ENCODE measurements at places on chromosomes 3 and 15. TPM values are rescaled to one million over a fixed set of nuclear protein-coding genes. Genes with fewer than 3 reads are reported as not detected.
A peak's percentile ranks its signal among the peaks of the same experiment; 100 is the strongest.

The IL17RB gene
- total RNA-seq: 37.5 TPM

GRCh38 chr15:77025083-77025901, 30.4 kb downstream of the PSTPIP1 start:
- DNase-seq: peak; percentile 44

The ZNF860 gene
- 10.7 TPM for total RNA-seq

GRCh38 chr3:71684757-71685386, 40.3 kb downstream of the EIF4E3 start:
- no peak for DNase-seq

DNA sequence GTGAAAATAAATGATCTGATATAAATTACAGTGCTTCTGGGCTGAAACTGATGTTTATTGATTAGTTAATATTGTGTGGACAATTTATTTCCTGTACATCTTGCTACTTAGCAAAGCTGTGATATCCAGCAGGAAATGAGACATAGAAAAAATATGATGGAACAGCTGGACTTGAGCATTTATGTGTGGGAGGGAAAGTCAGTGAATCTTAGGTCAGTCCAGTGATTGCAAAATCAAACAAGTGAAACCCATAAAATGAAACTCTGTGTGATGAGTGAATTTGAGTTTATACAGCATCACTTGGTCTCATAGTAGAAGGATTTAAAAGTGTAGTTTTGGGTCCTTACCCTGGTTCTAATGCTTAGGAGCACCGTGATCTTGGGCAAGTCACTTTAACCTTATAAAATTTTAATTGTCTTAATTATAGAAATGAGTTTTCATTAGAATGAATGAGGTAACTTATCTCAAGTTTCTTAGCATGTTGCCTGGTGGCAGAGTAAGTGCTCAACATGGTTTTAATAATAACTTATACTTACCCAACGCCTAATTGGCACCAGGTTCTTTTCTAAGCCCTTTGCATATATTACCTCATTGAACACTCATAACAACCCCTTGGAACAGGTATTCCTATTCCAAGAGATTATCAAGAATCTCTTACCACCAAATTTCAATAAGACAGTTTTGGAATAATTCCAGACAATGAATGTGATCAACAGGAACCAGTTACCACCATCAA, 194.6 kb downstream of the ADAMTSL3 start:
- DNase-seq: no peak

- DNase-seq: no peak
Observed at GRCh38 chr15:58260205-58260724, 122.1 kb downstream of the AQP9 start.

GRCh38 chr3:187748050-187748481, 2.8 kb upstream of the BCL6 start:
- peak; percentile 93 for DNase-seq

The KY gene
- total RNA-seq: not detected

DNA sequence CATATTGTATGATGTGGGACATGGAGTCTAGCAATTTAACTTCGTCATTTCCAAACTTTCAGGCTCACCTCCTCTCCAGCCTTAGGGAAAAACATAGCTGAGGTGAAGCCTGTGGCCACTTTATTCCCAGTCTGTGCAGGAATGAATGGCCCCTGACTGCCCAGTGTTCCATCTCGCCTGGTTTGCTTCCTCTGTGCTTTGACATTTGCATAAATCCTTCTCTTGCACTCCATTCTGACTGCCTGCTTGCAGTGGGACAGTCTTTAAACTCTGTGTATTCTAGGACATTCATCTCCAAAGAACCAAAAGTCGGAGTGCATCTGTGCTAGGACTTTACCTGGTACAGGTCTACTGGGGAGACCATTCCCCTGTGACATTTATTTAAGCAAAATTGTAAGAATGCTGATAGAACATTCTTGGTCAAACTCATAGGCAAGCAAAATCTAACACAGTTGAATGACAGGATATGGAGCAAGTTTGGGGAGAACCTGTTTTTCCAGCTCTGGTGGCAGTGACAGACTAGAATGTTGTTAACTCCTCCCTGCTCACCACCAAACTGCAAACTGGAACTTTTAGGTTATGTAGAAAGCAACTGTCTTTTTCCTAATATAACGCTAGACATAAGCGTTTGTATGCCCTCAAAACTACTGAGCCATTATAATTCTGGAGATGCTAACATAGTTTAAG, 22.1 kb downstream of the TMED3 start:
- no peak for DNase-seq

The LYZL4 gene
- total RNA-seq: not detected

DNA sequence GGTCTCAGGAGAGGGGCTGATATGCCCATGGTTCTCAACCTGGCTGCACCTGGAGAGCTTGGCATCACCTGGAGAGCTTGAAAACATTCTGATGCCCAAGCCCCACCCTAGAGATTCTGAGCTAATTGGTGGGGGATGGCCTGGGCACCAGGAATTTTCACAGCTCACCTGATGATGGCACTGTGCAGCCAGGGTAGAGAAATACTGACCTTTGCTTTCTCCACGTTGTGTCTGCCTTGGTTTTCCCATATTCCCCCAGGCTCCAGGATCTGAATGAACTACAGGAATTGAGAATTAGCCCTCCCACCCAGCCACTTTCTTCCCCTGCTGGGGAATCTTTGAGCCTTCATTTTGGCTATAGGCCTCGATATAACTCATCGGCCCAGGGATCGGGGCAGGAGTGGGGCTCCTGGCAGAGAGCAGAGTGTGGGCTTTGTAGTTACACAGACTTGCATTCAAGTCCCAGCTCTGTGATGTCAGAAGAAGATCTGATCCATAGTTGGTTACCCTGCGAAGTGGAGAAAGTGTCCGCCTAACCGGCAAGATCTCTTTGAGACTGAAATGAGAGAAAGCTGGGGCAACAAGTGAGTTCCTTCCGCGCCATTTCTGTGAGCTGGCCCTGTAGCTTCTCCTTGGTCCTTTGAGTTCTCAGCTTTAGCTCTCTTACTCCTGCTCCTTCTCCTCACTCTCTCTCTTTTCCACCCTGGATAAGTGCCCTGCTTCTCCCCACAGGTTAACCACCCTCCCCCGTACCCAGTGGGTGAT, 33.1 kb upstream of the UBE2Q2 start:
- DNase-seq: no peak

DNA sequence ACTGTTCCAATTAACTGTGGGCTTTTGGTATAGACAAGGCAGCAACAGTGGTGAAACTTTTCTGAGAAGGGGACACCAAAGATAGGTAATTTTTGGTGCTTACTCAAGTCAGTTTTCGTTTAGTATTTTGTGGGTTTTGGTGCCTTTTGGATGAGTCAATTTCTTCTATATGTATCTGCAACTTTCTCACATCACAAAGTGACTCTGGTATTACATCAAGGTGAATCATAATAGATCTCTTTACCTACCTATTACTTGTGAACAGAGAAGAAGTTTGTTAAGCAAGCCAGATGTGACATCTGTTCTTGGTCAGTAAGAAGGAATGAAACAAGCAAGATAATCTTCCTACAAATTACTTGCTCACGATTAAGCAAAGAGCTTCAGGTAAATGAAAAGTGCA, 732.4 kb upstream of the DPPA4 start:
- no peak for DNase-seq

The SMCO1 gene
- total RNA-seq: not detected

DNA sequence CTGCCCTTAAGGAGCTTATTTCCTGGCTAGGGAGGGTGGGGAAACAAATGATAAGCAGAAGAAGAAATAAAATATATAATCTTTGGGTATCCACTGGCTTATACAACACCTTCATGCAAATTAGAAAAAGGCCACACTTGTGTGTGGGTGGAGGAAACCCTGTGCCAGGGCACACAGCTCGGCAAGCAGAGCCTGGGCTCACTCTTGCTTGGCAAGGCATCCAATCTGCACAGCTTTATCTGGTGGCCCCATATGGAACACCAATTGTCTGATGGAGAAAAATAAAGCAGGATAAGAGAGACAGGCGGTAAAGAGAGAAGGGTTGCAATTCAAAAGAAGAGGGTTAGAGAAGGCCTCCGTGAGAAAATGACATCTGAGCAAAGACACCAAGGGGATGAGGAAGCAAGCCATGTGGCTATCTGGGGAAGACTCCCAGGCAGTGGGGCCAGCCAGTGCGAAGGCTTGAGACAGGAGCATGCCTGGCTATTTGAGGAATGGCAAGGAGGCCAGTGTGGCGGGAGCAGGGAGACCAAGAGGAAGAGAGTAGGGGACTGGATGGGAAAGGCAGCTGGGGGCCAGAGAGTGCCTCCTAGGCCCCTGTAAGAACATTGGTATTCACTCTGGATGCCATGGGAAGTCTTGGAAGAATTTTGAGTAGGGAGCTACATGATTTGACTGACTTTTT, 22.5 kb upstream of the VPS8 start:
- DNase-seq: no peak

The SLC28A1 gene
- total RNA-seq: 61.1 TPM
